ENCODE measurements at places on chromosomes 1 and 21. TPM values are rescaled to one million over a fixed set of nuclear protein-coding genes. Genes with fewer than 3 reads are reported as not detected.
A peak's percentile ranks its signal among the peaks of the same experiment; 100 is the strongest.

- H3K27me3 ChIP-seq: no peaks in the 10 kb centered on the region
- no peaks in the 10 kb centered on the region for H3K36me3 ChIP-seq
- H3K4me3 ChIP-seq: no peak overlapping the region
- H3K27ac ChIP-seq: no peak overlapping the region
- no peaks in the 10 kb centered on the region for H3K4me1 ChIP-seq
These were observed 119.1 kb downstream of the ACTL8 start for GRCh38 chr1:17874231-17874630.

Gene SELENBP1
- 24.5 TPM for total RNA-seq

Gene CLDN19
- total RNA-seq: 0.39 TPM

GRCh38 chr1:221105578-221105977 is 226.3 kb downstream of the HLX start:
- no peaks in the 10 kb centered on the region for H3K27me3 ChIP-seq
- H3K4me1 ChIP-seq: no peaks in the 10 kb centered on the region
- H3K36me3 ChIP-seq: no peaks in the 10 kb centered on the region
- no peak overlapping the region for H3K27ac ChIP-seq
- no peak overlapping the region for H3K4me3 ChIP-seq

DNA sequence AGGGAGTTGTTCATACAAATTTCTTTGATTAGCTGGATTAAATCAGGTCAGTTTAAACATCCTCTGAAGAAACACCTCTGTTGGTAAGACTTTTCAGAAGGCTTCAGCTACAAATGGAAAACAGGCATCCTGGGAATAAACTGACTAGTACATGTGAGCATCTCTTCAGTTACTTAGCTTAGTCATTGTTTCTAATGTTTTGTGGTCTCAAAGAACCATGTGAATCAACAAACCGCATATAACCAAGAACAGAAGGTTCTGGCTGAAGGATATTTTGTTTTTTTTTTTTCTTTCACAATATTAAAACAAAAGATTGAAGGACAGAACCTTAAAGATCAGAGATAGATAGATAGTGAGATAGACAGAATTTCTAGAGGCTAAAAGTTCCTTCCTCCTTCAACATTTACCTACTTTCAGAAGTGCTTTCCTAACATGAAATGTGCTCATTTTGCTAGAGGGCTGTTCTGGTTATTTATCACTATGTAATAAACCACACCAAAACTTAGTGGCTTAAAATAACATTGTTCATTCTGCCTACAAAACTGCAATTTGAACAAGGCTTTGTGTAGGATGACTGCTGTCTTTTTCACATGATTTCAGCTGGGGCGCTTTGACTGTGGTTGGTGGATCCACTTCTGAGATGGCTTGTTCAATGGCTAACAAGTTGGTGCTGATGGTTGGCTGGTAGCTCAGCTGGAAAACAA is 119.8 kb upstream of the PTGFR start:
- H3K4me3 ChIP-seq: no peak overlapping the region
- no peaks in the 10 kb centered on the region for H3K27me3 ChIP-seq
- no peaks in the 10 kb centered on the region for H3K4me1 ChIP-seq
- DNase-seq: no peak

DNA sequence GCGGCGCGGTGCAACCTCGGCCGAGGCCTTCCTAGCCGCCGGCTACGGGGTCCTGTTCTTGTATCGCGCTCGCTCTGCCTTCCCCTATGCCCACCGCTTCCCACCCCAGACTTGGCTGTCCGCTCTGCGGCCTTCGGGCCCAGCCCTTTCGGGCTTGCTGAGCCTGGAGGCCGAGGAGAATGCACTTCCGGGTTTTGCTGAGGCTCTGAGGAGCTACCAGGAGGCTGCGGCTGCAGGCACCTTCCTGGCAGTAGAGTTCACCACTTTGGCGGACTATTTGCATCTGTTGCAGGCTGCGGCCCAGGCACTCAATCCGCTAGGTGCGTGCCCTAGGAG is 379 bp downstream of the PPCS start:
- H3K27me3 ChIP-seq: no peaks in the 10 kb centered on the region
- H3K27ac ChIP-seq: peak overlapping the region; percentile 38
- H3K36me3 ChIP-seq: no peaks in the 10 kb centered on the region
- H3K4me1 ChIP-seq: no peaks in the 10 kb centered on the region

DNA sequence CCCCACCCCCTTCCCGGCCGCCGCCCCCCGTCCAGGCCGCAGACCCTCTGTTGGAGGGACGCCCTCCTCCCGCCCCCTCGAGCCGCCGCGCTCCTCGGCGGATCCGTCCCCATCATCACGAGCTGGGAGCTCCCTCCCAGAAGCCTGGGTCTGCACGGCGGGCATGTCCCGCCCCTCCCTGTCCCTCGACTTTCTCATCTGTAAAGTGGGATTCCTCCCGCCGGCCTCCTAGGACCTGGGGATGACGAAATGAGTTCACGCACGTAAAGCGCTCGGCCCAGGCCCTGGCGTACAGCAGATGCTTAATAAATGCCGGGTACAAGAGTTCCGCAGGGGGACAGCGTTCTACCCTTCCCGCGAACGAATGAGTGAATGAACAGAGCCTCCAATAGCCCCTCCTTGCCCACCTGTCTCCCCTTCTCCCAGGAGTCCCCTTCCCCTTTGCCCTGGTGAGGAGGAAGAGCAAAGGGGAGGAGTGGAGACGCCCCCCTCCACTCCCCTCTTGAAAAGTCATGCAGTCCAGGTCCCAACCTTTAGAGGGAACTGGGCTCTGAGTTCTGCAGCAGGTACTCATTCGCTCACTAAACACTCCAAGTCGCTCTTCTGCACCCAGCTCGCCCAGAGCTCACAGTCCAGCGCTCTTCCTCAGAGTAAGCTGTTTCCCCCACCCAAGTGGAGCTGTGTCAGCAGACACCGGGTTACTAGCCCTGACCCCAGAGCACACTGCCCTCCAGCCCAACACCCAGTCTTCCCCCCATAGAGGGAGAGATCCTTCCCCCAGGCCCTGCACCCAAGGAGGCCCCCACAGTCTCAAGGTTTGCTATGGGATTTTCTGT is 16.8 kb downstream of the RAP1GAP start:
- peak overlapping the region; percentile 39 for H3K4me3 ChIP-seq
- no peak overlapping the region for H3K27ac ChIP-seq
- no peaks in the 10 kb centered on the region for H3K36me3 ChIP-seq
- no peak for DNase-seq

Gene KPRP
- total RNA-seq: not detected

DNA sequence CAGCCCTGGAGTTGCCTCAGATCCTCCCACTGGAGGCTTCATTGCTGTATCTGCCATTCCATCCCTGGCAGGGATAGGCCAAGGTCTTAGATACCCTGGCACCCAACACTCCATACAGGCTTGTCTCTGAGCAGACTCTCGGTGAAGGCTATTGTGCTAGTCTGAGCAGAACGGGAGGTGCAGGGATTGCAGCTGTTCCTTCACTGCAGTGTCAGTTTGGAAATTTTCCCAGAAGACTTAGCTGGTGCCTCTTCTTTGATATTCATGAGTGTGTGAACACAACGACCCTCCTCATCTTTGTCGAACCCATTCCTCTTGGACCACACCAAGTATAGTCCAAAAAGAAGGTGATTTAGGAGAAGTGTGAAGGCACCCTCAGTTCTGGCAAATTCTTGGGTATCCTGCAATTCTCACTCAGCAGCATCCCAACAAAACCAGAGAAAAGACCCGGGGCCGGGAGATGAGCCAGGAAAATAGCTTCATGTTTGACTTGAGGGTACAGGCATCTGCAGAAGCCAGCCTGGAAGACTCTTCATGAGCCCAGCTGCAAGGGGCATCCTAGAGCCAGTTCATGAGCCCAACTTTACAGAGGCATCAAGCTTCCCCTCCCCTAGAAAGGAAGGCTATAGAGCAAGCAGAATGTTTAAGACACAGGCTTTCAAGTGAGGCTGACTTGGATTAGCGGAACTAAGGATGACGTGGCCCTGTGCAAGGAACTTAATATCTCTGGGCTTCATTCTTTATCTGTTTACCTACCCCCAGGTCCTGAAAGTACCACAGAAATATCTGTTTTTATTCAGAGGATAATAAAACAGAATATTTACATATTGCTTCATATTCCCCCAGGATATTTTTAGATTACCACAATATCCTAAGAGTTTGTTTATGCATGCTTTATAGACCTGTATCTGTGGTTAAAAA is 38.8 kb upstream of the HAO2 start:
- no peak for DNase-seq
- no peaks in the 10 kb centered on the region for H3K36me3 ChIP-seq
- no peak overlapping the region for H3K4me3 ChIP-seq
- H3K27ac ChIP-seq: no peak overlapping the region

- H3K27me3 ChIP-seq: no peaks in the 10 kb centered on the region
- H3K36me3 ChIP-seq: no peaks in the 10 kb centered on the region
- no peak overlapping the region for H3K27ac ChIP-seq
- no peak overlapping the region for H3K4me3 ChIP-seq
These were observed 720.6 kb downstream of the RWDD3 start for GRCh38 chr1:95954585-95954984.

DNA sequence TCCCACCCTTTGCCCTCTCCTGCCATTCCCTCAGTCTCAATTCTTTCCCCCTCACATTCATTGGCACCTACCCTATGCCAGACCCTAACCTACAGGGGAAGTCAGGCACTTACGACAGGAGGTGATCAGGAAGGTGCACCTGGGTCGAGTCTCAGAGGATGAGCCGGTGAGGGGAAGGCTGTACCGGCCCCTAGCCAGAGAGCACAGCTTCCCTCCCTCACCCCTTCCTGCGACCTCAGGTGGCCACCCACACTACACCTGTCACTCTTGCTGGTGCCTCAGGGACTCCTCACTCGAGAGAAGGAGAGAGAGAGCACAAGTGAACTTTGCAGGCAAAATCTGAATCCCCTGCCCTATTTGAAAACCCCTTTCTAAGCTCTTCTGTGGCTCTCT is 1.7 kb upstream of the MYOM3 start:
- no peak overlapping the region for H3K4me3 ChIP-seq
- no peaks in the 10 kb centered on the region for H3K4me1 ChIP-seq
- no peaks in the 10 kb centered on the region for H3K27me3 ChIP-seq
- peak; percentile 23 for DNase-seq
- no peak overlapping the region for H3K27ac ChIP-seq

DNA sequence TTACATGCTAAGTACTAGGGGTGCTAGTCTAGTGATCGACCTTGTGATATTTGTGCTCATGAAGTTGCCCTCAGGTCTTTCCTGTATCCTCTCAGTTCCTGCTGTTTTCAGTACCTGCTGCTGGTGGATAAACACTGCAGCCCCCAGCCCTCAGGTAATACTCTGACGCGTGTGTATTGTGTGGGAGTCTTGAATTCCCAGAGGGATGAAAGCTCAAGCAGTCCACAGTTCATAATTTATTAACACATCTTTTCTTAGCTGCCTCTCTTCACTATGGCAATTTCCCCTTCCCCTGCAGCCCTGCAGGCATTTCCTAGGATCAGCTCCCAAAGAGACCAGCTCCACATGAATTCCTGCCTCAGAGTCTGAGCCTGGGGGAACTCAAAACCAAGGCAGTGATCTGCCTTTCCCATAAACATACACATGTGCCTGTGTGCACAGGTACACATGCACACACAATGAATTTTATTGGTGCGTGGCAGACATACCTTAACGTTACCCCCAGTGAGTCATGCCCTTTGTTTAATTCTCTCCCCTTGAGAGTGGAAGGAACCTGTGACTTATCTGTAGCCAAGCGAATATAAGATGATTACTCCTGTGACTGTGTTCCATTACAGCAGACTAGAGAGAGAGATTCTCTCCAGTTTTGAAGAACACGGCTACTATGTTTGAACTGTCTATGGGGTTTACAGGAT is 14.1 kb upstream of the HMGCS2 start:
- H3K27me3 ChIP-seq: no peaks in the 10 kb centered on the region
- H3K4me1 ChIP-seq: no peaks in the 10 kb centered on the region

Gene RIMKLA
- total RNA-seq: 1.3 TPM

DNA sequence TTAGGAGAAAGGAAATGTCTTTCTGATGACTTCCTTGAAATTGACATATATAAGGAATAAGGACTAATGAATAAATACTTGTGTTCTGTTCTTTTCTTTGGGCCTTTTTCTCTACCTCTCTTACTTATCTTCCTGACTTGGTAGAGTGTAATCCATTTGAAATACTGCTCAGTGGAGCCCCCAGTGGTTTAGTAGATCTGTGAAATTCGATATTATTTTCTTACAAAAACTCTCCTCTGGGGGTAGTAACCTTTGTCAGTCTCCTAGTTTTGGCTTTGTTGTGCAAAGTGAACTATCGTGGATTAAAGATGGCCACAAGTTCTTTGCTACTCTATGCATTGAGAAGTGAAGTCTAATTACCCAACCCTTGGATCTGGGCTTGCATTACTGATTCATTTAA is 48.8 kb downstream of the DUSP10 start:
- no peaks in the 10 kb centered on the region for H3K4me1 ChIP-seq
- no peak for DNase-seq
- no peaks in the 10 kb centered on the region for H3K36me3 ChIP-seq
- no peak overlapping the region for H3K27ac ChIP-seq

GRCh38 chr1:10639775-10640578 is 156.5 kb downstream of the CASZ1 start:
- no peaks in the 10 kb centered on the region for H3K27me3 ChIP-seq
- H3K4me3 ChIP-seq: no peak overlapping the region
- peaks cover 7% of the 10 kb centered on the region for H3K36me3 ChIP-seq

DNA sequence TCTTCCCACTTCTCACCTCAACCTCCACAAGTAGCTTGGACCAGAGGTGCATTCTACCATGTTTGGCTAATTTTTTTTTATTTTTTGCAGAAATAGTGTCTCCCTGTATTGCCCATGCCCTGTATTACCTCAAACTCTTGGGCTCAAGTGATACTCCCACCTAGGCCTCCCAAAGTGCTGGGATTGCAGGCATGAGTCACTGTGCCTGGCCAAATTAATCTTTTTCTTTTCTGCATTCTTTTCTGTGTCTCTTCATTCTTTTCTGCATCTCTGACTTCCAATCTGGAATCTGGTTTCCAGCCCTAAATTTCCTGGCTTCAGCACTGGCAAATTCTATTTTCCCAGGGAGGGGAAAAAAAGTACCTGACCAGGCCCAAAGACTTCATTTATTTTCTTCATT is 31.2 kb upstream of the TACSTD2 start:
- no peaks in the 10 kb centered on the region for H3K4me1 ChIP-seq
- no peaks in the 10 kb centered on the region for H3K27me3 ChIP-seq
- H3K4me3 ChIP-seq: no peak overlapping the region
- no peak for DNase-seq
- no peaks in the 10 kb centered on the region for H3K36me3 ChIP-seq
- H3K27ac ChIP-seq: no peak overlapping the region

Gene PLEKHM2
- 81.7 TPM for total RNA-seq

- no peak overlapping the region for H3K27ac ChIP-seq
- no peak for DNase-seq
- no peaks in the 10 kb centered on the region for H3K36me3 ChIP-seq
- no peaks in the 10 kb centered on the region for H3K4me1 ChIP-seq
- H3K27me3 ChIP-seq: no peaks in the 10 kb centered on the region
- H3K4me3 ChIP-seq: no peak overlapping the region
These were observed 32.5 kb downstream of the NPHP4 start for GRCh38 chr1:5959667-5960230.

Gene AJAP1
- total RNA-seq: 2.3 TPM

Data from aorta (tissue), 5 donors.